ENCODE measurements at places on chromosomes 16 and 17.

DNA sequence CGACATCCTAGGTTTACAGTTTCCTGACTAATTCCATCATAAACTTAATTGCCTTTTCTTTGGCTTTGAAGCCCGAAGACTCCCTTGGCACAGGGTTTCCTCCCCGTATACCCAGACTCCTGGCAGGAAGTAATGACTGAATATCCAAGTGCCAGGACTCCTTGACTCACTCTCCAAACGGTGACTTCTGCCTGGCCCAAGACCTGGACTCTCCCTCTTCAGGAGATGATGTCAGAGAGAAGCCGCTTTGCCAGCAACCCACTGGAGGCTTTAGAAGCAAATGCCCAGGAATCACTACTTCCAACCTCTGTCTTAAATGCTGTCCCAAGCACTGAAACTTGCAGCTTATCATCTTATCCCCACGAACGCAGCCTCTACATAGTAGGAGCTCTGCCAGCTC lies 146.5 kb downstream of the RGS9 start:
- H3K4me3 ChIP-seq = no peak overlapping the region
- no peaks in the 10 kb centered on the region for H3K4me1 ChIP-seq
- no peaks in the 10 kb centered on the region for H3K27me3 ChIP-seq
- H3K27ac ChIP-seq = no peak overlapping the region
- no peaks in the 10 kb centered on the region for H3K36me3 ChIP-seq

DNA sequence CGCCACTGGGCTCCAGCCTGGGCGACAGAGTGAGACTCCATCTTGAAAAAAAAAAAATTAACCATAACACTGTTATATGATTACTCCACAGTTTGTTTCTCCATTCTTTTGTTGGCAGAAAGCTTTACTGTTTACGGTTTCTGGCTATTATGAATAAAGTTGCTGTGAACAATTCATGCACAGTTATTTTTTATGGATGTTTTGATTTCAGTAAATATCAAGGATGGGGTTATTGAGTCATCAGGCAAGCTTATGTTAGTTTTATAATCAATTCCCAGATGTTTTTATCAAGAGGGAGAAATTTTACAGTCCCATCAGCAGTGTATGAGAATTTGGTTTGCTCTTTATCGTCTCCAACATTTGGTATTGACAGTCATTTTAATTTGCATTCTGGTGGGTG lies 67.9 kb downstream of the TAOK1 start:
- DNase-seq = no peak
- H3K27me3 ChIP-seq = no peaks in the 10 kb centered on the region
- H3K4me1 ChIP-seq = peaks cover 4% of the 10 kb centered on the region
- no peak overlapping the region for H3K4me3 ChIP-seq
- H3K27ac ChIP-seq = no peak overlapping the region

DNA sequence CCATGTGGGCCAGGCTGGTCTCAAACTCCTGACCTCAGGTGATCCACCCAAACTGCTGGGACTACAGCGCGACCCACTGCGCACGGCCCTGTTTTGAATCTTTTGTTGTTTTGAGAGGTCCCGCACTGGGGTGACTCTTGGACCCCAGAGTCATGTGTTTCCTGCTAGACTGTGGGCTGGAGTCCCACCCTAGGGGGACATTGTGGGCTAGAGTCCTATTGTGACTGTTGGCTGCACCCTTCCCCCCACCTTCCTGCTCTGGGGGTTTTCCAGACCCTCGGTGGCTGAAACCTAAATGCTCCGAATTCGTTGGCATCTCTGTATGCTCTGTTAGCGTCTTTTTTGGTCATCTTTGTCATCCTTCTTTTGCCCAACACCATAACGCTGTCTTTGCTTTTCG lies 16.0 kb downstream of the NUPR1 start:
- no peak for DNase-seq
- no peaks in the 10 kb centered on the region for H3K27me3 ChIP-seq

GRCh38 chr16:85353839-85354685 lies 241.8 kb upstream of the CIBAR2 start:
- H3K27ac ChIP-seq = peak overlapping the region; percentile 50
- no peak overlapping the region for H3K4me3 ChIP-seq
- peak; percentile 92 for DNase-seq
- H3K4me1 ChIP-seq = peaks cover 73% of the 10 kb centered on the region
- no peaks in the 10 kb centered on the region for H3K27me3 ChIP-seq

GRCh38 chr16:61937646-61938045 lies 98.6 kb downstream of the CDH8 start:
- no peaks in the 10 kb centered on the region for H3K27me3 ChIP-seq
- no peaks in the 10 kb centered on the region for H3K36me3 ChIP-seq
- no peak overlapping the region for H3K4me3 ChIP-seq
- H3K27ac ChIP-seq = no peak overlapping the region

- no peak for DNase-seq
- H3K4me1 ChIP-seq = peaks cover 14% of the 10 kb centered on the region
- H3K27me3 ChIP-seq = peaks cover 10% of the 10 kb centered on the region
- H3K4me3 ChIP-seq = no peak overlapping the region
- no peaks in the 10 kb centered on the region for H3K36me3 ChIP-seq
Observed at GRCh38 chr17:40696651-40697072, 6.9 kb downstream of the KRT24 start.

- no peaks in the 10 kb centered on the region for H3K27me3 ChIP-seq
- no peak overlapping the region for H3K27ac ChIP-seq
- H3K36me3 ChIP-seq = no peaks in the 10 kb centered on the region
- H3K4me3 ChIP-seq = no peak overlapping the region
- no peaks in the 10 kb centered on the region for H3K4me1 ChIP-seq
Observed at GRCh38 chr16:78869492-78869891, 731.0 kb downstream of the MAF start.

DNA sequence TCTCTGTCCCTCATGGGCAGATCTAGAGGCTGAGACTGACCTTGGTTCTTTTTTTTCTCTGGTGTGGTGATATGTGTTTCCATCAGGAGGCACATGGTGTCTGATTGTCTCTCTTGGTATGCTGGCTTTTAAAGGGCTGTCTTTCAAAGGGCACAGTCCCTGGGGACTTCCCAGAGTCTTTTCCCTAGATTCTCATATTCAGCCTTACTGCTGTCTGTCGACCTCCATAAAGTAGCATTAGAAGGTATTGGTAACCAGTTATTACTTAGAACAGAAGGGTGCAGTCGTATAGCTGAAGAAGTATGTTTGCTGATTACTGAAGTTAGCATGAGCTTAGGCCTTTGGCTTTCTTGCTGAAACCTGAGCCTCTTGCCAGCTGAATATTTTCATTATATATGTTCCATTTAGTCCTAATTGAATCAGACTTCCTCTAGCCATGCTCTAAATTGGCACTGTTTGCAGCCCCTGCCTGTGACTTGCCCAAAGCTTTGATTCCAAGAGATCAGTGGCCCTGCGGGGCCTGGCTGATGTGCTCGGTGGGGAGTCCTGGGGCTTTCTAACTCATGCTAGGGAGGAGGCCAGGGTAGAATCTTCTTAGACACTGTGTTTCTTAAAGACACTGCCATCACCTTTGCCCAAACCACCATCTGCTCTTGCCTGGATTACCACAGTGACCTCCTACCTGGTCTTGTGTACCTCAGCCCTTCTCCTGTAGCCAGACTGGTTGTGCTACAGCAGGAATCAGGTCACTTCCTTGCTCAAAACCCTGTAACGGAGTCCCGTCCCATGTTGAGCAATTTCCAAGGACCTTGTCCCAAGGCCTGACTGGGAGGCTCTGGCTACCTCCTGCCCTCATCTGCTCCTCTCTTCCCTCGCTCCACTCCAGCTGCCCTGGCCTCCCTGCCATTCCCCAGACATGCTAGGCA lies 71.5 kb downstream of the WWP2 start:
- H3K36me3 ChIP-seq = peaks cover 14% of the 10 kb centered on the region
- no peak overlapping the region for H3K4me3 ChIP-seq
- peak; percentile 48 for DNase-seq
- H3K4me1 ChIP-seq = peaks cover 62% of the 10 kb centered on the region
- H3K27me3 ChIP-seq = no peaks in the 10 kb centered on the region

DNA sequence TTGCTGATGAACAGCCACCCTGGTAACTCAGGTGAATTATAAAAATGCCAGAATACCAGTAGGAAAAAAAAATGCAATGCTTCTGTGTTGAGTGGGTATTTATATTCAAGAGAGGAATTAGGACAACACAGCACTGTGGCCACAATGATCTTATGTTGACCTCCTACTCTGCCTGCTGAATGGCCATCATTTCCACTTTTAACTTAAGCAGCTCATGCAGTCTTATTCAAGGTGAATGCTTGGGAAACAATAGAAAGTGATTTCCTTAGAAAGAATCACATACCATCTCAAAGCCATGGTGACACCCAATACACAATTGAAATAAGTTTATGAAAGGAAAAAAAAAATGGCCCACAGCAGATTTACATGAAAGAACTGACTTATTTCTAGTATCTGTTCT lies 224.0 kb downstream of the CDH8 start:
- no peaks in the 10 kb centered on the region for H3K36me3 ChIP-seq
- no peak overlapping the region for H3K4me3 ChIP-seq
- no peak for DNase-seq
- no peaks in the 10 kb centered on the region for H3K27me3 ChIP-seq
- no peak overlapping the region for H3K27ac ChIP-seq

DNA sequence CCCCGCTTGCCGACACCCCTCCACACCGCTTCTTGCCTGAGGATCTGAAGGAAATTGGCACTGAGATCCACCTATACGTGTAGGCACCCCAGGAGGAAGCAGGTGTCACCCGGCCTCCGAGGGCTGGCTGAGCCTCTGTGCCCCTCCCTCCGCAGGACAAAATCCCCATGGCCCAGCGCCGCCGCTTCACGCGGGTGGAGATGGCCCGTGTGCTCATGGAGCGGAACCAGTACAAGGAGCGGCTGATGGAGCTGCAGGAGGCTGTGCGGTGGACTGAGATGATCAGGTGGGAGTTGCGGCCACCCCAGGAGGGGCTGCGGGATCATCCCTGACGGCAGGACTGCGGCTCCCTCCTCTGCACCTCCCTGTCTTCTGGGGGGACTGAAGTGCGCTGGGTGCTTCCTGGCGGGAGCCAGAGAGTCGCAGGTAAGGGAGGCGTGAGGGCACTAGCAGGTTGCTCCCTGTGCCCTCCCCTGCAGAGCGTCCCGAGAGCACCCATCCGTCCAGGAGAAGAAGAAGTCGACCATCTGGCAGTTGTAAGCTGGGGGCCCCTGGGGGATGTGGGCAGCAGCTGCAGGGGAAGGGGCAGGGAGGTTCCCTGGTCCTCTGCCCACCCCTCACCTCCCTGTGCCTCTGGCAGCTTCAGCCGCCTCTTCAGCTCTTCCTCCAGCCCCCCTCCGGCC lies 9.0 kb downstream of the NME3 start:
- H3K27me3 ChIP-seq = no peaks in the 10 kb centered on the region
- DNase-seq = no peak
- no peaks in the 10 kb centered on the region for H3K4me1 ChIP-seq
- H3K36me3 ChIP-seq = peaks cover 100% of the 10 kb centered on the region

DNA sequence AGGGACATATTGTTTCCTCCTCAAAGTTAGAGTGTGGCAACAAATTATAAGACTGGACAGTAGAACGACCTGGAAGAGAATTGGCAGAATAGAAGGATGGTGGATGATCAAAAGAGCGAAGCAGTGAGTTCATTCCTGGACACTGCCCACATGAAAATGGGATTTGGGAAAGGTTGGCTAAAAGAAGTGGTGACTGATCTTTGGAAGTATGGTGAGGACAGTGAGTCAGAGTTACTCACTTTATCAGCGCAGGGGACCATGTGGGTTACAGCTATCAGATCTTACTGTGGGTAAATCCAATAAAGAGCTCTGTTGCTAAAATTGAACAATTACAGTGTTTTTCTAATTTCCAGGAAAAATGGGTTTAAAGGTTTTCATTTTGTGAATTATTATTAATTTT lies 2.7 kb upstream of the TANC2 start:
- no peak overlapping the region for H3K27ac ChIP-seq
- H3K36me3 ChIP-seq = no peaks in the 10 kb centered on the region
- H3K27me3 ChIP-seq = no peaks in the 10 kb centered on the region
- no peak overlapping the region for H3K4me3 ChIP-seq

DNA sequence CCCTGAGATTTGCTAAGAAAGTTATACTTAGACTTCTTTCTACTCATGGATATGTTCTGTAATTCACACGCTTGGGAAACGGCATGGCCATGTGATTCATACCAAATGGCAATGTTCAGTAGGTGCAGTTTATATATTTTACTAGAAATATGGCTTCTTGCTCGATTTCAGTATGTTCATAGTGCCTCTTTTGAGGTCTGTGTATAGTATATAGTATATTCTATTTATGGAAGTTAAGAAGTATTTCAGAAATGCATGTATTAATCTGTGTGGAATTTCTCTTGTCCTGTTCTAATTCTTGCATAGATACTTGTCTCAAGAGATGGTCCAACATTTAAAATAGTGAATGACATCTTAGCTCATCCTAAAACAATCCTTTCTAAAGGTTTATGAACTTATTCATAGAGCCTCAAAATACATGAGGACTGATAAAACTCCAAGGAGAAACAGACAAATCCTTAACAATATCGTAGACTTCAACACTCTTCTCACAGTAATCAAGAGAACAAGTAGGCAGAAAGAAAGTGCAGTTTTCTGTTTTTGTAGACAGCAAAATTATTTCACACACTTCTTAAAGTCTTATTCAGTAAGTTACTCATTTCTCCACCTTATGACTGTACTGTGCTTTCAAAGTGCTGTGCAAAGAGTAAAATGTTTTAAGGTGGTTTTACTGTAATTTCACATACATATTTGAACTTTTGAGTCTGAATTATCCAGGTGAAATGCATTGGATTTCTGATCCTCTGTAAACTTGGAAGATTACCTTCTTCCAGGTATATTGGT lies 11.1 kb downstream of the BPTF start:
- no peaks in the 10 kb centered on the region for H3K36me3 ChIP-seq
- no peaks in the 10 kb centered on the region for H3K27me3 ChIP-seq

DNA sequence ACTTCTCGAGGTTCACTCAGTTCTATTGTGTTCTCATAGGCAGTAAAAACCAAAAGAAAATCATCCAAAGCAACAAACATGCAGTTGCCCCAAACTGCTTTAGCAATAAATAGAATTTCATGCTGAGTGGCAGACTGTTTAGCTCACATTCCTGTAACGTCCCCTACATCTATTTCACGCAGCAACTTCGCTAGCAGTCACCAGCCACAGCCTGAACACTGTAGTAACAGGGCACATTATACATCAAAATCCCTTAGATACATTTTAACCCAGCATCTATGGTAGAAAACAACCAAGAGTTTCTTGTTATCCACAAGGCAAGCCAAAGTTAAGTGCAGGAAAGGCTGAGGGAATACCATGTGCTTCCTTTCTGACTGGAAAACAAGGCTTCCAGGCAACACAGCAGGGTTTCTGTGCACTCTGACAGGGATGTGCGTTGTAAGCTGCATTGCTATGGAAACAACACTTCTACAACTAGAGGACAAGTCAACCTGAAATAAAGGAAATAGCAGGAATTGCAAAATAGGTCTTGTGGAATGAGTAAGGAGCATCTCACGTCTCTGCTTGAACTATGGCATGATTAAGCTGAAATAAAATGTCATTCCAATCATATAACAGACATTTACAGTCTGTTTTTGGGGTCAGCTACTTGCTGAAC lies 55.4 kb downstream of the CFDP1 start:
- H3K27ac ChIP-seq = no peak overlapping the region
- DNase-seq = peak; percentile 75
- no peaks in the 10 kb centered on the region for H3K27me3 ChIP-seq
- H3K4me1 ChIP-seq = no peaks in the 10 kb centered on the region
- H3K36me3 ChIP-seq = peaks cover 20% of the 10 kb centered on the region
- H3K4me3 ChIP-seq = no peak overlapping the region
